Activated naive CD4-positive, alpha-beta T cell treated with Interleukin-2 at 50 U/mL for 16 hours (primary cell): ENCODE measurements at places on chromosomes 7 and 10.

GRCh38 chr7:85205754-85206153 is 18.9 kb upstream of the SEMA3D start:
- DNase-seq, result no peak

GRCh38 chr7:1725199-1725690 is 55.2 kb downstream of the ELFN1 start:
- DNase-seq, result no peak

DNA sequence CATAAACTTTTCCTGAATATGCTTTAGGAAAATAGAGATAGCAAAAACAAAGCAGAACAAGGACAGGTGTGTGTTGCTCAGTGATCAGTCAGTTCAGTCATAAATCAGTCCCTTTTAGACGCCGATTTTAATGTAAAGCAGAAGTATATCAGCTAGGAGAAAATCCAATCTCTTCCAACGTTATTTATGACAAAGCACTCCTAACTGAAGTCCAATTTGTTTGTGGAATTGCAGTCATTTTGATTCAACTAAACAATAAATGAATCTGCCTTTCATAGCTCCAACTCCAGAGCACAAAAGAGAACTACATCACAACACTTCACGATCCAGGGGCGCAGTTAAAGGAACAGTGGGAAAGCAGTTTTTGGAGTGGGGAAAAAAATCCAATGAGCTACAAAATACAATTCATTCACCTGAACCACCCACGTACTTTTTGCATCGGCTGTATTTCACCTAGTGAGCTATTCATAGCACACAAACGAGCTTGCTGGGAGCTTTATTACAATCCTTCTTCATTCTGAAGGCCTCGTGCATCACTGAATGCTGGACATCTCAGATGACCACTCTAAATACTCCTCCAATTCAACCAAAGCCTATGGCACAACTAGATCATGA is 151.3 kb downstream of the LRRN3 start:
- DNase-seq, result no peak

- DNase-seq, result no peak
Observed at GRCh38 chr7:134420424-134421125, 38.3 kb downstream of the AKR1B1 start.

DNA sequence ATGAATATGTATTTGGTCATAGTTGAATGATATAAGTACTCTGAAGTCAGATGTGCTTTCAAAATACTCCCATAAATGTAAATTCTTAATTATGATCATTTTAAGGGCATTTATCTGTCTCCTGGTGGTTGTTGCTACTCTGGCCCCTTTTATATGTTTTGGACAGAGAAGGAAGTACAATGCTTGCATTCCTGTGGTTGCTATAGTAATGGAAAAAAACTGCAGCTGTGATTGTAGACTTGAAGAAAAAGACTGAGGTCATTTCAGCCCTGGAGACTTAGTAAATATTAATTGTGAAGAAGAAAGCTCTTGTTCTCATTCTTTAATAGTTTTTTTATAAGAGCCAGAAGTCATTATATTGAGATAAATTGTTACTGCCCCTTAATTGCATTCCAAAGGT is 70.2 kb upstream of the FERD3L start:
- no peak for DNase-seq

DNA sequence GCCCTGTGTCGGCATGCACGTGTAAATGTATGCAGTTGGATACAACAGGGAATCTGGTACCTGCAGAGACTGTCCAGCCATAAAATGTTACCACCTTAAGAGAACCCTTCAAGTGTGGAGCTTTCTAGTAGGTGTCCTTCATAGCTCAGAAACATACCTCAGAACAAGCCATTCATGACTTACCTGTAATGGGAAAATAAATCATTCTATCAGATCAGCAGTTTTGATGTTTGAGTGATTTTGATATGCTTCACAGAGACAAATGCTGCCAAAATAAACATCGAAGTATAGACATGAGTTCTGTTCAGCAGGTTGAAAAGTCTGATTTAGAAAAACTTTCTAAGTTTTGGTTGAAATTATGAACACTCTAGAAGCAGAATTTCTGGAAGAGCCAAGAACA is 33.5 kb upstream of the UMAD1 start:
- DNase-seq, result no peak

GRCh38 chr10:90817128-90817889 is 40.5 kb downstream of the HTR7 start:
- DNase-seq, result no peak

GRCh38 chr10:116659049-116659670 is 38.4 kb downstream of the PNLIPRP2 start:
- no peak for DNase-seq

DNA sequence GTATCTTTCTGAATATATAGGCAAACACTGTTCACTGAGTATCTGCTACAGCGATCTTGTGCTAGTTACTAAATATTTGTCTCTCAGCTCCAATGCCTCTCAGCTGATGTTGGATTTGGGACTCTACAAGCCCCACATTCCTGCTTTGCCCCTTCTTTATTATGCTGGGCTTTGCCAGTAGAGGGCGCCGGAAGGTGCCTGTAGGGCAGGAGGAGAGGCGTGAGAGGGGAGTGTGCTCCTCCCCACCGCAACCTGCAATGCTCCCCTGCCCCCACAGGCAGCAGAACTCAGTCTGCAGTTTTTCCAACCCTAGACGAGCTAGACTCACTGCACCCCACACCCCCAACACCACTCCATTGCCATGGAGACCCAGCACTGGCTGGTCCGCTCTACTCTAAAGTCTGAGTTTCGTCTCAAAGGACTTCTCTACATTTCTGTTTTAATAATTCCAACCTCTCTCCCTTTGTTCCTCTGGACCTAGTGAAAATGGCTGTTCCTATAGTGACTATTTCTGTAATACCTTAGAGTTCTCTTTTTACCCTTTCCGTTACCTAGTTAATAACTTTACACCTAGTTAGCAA is 337.6 kb downstream of the CCSER2 start:
- no peak for DNase-seq

DNA sequence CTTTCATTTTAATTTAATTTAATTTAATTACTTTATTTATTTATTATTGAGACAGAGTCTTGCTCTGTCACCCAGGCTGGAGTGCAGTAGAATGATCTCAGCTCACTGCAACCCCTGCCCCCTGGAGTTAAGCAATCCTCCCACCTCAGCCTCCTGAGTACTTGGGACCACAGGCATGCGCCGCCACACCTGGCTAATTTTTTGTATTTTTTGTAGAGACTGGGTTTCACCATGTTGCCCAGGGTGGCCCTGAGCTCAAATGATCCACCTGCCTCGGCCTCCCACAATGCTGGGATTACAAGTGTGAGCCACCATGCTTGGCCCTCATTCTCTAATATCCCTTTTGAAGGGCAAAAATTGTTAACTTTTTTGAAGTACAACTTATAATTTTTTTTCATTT is 92.9 kb downstream of the XRCC2 start:
- DNase-seq, result no peak

- DNase-seq, result no peak
Observed at GRCh38 chr10:120562956-120563355, 105.9 kb downstream of the PLPP4 start.

DNA sequence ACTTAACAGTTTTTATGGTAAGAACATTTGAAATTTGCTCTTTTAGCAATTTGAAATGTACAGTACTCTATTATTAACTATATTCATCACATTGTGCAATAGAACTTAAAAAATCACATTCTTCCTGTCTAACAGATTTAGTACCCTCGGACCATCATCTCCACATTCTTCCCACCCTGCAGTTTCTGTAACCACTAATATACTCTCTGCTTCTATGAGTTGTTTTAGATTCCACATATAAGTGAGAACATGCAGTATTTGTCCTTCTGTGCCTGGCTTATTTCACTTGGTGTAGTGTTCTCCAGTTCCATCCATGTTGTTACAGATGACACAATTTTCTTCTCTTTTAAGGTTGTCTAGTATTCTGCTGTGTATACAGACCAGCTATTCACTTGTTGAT is 88.9 kb upstream of the SEC61G start:
- no peak for DNase-seq

GRCh38 chr7:29017713-29018112 is 59.6 kb upstream of the TRIL start:
- DNase-seq, result no peak

GRCh38 chr7:124893140-124893827 is 36.3 kb downstream of the POT1 start:
- no peak for DNase-seq

- DNase-seq, result no peak
Observed at GRCh38 chr7:34247468-34247867, 342.1 kb downstream of the BMPER start.

DNA sequence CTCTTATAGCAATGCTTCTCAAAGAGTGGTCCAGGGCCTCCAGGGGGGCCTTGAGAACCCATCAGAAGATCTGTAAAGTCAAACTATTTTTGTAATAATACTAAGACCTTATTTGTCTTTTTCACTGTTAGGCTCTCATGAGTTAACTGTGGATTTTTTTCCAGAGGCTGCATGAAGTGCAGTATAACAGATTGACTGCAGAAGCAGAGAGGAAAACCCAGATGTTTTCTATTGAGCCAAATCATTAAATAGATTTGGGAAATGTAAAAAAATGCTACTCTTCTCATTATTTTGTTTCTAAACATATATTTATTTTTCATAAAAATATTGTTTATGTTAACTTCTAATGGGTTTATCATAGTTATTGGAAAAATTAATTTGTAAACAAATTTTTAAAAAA is 589.0 kb upstream of the LRRTM3 start:
- no peak for DNase-seq

DNA sequence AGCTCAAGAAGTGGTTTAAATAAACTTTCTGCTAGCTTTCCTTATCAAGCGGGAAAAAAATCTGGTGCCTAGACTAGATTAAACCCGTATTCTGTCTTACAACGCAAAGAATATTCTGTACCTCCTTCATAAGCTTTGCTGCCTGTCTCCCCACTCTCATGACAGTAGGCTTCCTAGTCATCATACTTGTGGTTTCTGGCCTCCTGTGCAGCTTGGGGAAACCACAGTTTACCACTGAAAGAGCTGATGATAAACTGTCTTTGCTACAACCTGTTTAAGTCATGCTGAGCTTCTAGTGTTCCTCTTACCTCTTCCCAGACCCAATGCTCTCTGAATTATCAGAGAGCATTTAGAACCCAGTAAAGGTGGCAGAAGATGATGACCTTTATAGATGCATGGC is 55.0 kb downstream of the PODXL start:
- DNase-seq, result peak; percentile 49

- DNase-seq, result no peak
Observed at GRCh38 chr7:151039850-151040548, 8.3 kb upstream of the ASIC3 start.

- DNase-seq, result no peak
Observed at GRCh38 chr7:44056681-44057080, 8.7 kb downstream of the PGAM2 start.

- no peak for DNase-seq
Observed at GRCh38 chr7:153682628-153683027, 369.6 kb upstream of the DPP6 start.

DNA sequence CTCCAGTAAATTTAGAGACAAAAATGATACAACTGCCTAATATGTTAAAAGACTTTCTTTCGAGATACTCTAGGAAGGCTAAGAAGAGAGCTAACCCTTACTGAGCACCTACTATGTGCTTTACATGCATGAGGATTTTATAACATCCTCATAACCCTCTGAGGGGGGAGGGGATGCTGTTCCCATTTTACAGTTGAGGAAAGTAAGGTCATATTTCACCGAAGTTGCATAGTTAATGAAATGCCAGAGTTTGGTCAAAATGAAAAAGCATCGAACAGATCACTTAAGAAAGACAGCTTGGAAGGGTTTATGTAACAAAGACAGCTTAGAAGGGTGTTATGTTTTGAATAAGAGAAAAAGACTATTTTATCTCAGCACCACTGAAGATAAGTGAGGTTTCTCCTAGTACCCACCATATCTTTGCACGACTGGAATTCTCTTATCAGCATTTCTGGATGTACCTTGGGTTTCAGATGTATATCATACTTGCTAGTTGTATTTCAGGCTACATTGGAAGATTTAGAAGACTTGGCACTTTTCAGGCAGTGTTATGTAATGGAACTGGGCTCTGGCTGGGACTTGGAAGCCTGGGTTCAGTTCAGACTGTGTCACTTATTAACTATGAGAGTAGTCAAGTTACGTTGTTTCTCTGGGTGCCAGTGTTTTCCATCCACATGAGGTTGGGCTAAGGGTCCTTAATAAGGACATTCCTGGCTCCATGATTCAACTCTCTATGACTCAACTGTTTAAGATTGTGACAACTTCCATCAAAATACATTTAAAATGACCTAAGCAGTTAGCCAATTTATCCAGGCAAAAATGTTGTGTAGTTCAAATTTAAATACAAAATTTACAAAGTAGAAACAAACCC is 6.0 kb downstream of the RHOBTB1 start:
- DNase-seq, result no peak

DNA sequence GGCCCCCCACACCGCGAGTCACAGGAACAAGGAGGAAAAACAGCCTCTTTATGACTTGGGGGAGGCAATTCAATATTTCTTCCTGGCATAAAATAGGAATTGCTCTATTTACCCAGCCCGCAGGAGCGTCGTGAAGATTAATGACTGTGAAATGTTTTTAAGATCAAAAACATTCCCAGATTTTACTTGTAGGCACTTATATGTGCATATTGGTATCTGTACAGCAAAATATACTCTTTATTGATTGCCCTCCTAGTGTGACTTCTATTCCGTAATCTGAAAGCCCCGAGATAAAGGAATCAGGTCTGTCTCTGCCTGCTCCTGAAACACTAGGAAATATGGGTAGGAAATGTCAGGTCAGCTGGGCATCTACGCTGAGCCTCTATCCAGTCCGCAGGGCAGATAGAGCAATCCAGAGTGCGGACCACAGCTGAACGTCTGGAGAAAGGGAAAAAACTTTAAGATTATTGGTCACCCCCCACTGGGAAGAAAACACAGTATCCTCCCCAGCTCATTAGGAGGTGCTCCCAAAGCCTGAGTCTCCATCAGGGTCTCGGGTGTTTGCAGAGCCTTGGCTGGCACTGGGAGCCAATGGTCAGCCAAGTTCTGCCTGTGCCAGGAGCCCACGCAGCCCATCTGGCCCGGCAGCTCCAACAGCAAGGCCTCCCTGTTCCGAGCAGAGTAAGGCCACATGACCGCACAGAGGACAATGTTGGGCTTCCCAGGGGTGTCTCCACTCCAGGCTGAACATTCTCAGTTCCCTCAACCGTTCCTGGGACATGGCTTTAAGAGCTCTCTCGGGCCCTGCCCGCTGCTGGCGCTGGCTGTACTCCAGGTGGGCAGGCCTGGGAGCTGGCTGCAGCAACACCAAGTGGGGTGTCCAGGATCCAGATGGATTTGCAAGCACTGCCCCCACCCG is 7.7 kb downstream of the CTBP2 start:
- no peak for DNase-seq

- peak; percentile 24 for DNase-seq
Observed at GRCh38 chr7:37510043-37510634, 61.5 kb upstream of the ELMO1 start.

- no peak for DNase-seq
Observed at GRCh38 chr7:5426226-5426475, 2.5 kb upstream of the TNRC18 start.
